ENCODE measurements at places on chromosomes 7 and 10.
A peak's percentile ranks its signal among the peaks of the same experiment; 100 is the strongest.

GRCh38 chr7:70456719-70457118, 675.2 kb upstream of the GALNT17 start:
- DNase-seq: peak; percentile 14

GRCh38 chr10:98460837-98461499, 14.2 kb upstream of the HPS1 start:
- no peak for DNase-seq

GRCh38 chr10:131698232-131698631, 202.6 kb upstream of the PPP2R2D start:
- no peak for DNase-seq

DNA sequence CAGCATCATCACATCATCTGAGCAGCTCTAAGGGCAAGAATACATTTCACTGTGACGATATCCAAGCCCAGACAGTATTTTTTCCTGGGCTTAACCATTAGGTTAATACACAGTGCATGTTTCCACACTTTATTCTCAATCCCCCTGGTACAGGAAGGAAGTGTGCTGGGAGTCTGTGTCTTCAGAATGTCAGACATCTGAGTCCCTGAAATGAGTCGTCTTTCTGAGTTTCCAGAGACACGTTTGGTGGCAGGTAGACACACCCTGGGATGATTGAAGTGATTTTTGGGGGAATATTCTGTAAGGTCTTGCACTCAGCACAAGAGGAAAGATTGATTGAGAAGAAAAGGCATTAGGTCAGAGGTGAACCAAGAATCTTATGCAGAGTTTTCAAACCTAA, 13.1 kb upstream of the SHH start:
- no peak for DNase-seq

GRCh38 chr7:138549082-138549481, 89.0 kb downstream of the TRIM24 start:
- DNase-seq: no peak

GRCh38 chr7:20351901-20352300, 21.2 kb downstream of the ITGB8 start:
- DNase-seq: no peak

- no peak for DNase-seq
Observed at GRCh38 chr10:127399668-127400067, 149.4 kb upstream of the NPS start.

DNA sequence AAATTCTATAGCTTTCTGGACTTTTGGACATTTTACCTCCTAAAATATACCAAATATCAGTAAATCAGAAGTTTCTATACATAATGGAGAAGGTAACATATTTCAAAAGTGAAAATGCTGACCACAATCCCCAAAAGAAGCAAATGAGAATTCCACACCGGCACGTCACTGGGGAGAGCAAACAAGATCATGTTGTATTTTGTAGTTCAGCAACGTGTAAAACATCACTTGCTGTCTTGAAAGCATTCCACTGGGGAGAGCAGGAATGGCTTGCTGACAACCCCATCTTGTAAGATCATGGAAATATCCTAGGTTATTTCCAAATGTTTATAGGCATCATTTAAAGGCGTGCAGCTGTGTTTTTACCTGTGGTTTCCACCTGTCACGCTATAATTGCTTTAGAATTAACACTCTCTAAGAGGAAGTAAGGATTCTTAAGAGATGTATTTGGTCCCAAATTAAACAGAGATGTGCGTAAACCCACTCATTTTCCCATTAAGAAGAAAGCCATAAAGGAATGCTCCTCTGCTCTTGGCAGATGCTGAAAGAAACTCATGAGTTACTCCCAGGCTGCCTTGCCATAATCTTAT, 397.1 kb upstream of the POT1 start:
- DNase-seq: no peak

DNA sequence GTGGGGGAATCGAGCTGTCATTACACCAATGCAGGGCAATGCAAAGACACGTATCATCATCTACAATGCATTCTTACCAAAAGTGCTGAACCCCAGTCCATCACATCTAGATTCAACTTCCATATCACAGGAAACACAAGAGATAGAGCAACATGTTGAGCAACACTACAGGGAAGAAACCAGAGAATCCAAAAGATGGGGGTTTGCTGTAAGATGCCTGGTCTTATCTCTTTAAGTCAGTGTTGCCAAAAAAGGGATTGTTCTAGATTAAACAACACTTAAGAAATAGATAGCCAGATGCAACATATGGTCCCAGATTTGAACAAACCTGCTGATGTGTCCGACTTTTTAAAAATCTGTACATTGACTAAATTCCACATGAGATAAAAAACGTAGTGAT, 315.6 kb upstream of the IMMP2L start:
- DNase-seq: no peak

- no peak for DNase-seq
Observed at GRCh38 chr7:94188350-94188749, 184.2 kb upstream of the BET1 start.

GRCh38 chr10:99329304-99329553, at the start of gene CNNM1:
CNNM1 (plus strand) TSS chr10:99329356; CDS start chr10:99329388, 32 bp downstream.
- DNase-seq: peak; percentile 69

DNA sequence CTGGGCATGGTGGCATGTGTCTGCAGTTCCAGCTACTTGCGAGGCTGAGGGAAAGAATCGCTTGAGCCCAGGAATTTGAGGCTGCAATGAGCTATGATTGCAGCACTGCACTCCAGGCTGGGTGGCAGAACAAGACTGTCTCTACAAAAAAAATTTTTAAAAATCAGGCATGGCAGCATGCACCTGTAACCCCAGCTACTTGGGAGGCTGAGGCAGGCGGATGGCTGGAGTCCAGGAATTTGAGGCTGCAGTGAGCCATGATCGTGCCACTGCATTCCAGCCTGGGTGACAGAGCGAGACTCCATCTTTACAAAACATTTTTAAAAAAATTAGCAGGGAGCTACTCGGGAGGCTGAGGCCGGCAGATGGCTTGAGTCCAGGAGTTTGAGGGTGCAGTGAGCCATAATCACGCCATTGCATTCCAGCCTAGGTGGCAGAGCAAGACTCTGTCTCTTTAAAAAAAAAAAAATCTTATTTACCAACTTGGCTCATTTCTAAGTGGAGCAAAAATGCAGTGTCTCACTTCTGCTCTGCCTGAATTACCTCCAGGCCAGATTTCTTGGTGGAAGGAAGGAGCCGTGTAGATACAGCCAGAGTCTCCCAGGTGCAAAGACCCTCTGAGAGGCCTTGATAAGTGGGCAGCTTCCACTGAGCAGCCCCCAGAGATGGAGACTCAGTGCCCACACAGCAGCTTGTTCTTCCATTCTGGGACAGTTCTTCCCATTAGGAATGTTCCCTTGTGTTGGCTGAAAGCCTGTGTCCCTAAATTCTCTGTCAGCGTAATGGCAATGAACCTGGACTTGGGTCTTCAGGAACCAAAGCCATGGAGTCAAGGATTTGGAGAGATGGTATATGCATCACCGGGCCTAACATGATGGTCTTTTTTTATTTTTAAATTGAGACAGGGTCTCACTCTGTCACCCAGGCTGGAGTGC, 30.0 kb downstream of the GTF2IRD1 start:
- no peak for DNase-seq

- DNase-seq: no peak
Observed at GRCh38 chr7:117362294-117362888, 39.5 kb upstream of the WNT2 start.

GRCh38 chr7:157413881-157414701, 77.3 kb downstream of the DNAJB6 start:
- DNase-seq: no peak

GRCh38 chr10:132443983-132444876, 47.2 kb downstream of the PWWP2B start:
- peak; percentile 63 for DNase-seq

- DNase-seq: no peak
Observed at GRCh38 chr7:5481241-5482019, 57.8 kb upstream of the TNRC18 start.

GRCh38 chr10:22712956-22713852, 1.2 kb downstream of the PIP4K2A start:
- peak; percentile 57 for DNase-seq

DNA sequence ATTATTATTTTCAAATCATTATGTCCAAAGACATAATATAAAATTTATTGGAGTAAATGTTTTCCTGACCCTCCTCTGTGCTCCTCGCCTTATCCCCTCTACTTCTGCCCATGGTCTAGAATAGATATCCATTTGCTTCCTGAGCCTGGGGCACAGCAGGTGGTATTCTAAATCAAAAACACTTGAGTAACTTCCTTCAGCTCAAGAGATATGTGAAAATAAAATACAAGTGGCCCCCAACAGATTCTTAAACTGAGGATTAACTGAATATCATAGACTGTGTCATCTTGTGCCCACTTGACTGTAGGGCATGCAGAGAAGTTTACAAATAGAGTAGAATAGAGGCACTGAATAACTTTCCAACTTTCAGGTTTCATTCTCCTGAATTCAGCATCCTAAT, 59.1 kb downstream of the HGF start:
- DNase-seq: no peak

DNA sequence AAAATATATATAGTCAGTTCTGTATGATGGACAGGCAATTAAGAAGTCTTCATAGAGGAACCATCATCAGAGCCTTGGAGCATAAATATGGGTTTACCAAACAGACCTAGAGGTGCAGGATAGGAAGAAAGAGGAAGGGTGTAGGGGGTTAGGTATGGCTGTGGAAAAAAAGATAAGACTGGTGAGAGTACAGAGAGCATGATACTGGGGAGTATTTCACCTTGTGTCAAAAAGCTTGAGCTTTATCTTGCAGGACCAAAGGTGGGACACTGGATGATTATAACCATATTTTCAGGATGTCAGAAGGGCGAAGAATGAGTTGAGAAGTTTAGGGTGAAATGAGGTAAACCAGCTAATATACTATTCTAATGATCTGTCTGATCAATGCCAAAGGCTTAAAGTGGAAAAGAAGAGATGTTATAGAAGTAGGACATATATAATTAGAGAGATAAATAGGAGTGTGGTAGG, 54.6 kb downstream of the MRPL32 start:
- no peak for DNase-seq

DNA sequence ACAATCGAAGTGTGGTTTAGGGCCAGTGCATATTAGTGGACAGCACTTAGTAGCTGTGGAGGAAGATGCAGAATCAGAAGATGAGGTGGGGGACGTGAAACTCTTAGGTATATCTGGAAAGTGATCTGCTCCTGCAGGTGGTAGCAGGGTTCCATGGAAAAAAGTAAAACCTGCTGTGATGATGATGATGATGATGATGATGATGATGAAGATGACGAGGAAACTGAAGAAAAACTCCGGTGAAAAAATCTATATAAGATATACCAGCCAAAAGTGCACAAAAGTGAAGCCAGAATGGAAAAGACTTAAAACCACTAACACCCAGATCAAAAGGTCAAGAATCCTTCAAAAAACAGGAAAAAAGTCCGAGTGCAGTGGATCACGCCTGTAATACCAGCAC, 40.0 kb downstream of the LSMEM1 start:
- no peak for DNase-seq

DNA sequence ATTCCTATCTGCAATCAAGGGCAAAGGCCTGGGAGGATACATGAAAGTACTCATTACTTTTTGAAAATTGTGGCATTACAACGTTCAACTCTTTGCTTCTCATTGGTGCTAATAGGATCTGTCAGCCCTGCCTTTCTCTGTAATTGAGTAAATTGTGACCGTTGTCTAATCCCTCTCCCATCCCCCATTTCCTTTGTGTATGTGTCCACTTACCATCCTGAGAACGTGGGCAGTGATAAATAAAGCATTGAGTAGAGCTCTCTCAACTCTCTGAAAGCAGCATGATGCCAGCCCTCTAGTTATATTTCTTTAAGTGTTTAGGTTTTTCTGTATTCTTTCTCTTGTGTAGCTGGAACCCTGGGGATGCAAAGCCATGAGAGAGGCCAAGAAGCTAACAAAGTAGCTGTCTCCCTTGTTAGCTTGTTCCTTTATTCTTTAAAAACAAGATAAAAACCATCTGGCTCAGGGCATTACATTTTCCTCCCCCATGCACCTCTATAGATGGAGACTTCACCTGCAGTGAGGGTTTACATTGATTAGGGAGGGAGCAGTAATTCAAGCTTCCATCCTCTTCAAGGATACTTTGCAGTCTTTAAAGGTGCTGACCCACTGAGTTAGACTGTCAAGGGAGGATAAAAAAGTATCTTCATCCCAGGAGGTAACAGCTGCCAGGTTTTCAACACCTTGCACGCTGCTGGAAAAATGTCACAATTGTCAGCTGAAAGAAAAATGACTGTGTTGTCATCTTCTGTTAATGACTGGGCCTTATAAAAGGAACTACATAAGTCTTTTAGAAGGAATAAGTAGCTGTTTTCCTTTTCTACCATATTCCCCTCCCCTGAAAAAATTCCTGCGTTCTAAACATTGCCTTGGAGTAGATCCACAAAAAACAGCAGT, 112.3 kb downstream of the BTRC start:
- no peak for DNase-seq

DNA sequence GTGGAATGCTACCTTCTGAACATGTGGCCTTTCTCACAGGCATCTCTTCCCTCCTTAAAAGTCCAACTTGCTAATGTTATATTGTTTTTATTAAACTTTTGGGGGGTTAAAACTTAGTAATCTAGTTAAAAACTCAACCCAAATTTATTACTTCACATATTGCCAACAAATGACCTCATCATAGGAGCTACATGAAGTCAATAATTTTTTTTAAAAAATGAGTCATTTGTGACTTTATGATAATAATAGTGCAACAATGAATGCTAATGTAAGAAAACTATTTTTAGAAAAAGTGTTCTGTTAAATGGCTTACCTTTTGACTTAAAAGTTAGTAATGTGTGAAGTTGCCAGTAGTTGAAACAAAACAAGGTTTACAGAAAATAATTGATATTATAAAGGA, 325.9 kb upstream of the FZD1 start:
- no peak for DNase-seq

- DNase-seq: no peak
Observed at GRCh38 chr7:72213081-72213480, 199.1 kb downstream of the CALN1 start.

DNA sequence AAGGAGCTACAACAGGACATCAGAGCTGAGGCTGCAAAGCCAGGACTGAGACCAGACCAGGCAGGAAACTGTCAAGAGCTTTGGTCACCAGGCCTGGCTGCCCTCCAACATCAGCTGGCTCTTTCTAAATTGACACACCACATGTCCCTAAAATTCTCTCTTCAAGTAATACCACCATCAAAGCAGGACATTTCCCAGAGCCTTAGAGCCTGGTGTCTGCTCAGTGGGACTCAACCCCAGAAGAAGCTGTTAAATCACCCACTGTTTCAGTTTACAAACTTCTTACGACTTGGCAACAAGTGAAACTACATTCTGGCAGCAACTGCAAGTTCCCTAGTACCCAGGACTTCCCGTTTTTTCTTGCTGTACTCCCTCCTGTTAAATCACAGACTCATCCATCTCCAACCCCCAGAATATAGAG, 3.8 kb upstream of the IL6 start:
- DNase-seq: no peak

DNA sequence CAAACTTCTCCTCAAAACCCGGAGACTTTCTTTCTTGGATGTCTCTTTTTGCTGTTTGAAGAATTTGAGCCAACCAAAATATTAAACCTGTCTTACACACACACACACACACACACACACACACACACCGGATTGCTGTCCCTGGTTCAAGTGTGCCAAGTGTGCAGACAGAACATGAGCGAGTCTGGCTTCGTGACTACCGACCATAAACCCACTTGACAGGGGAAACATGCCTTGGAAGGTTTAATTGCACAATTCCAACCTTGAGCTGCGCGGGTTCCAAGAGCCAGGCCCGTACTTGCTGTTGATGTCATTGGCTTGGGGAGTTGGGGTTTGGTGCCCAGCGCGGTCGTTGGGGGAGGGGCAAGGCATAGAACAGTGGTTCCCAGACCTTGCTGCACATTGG, 1.7 kb downstream of the EGFR start:
- no peak for DNase-seq
